ENCODE measurements at places on chromosomes 7 and 10.

DNA sequence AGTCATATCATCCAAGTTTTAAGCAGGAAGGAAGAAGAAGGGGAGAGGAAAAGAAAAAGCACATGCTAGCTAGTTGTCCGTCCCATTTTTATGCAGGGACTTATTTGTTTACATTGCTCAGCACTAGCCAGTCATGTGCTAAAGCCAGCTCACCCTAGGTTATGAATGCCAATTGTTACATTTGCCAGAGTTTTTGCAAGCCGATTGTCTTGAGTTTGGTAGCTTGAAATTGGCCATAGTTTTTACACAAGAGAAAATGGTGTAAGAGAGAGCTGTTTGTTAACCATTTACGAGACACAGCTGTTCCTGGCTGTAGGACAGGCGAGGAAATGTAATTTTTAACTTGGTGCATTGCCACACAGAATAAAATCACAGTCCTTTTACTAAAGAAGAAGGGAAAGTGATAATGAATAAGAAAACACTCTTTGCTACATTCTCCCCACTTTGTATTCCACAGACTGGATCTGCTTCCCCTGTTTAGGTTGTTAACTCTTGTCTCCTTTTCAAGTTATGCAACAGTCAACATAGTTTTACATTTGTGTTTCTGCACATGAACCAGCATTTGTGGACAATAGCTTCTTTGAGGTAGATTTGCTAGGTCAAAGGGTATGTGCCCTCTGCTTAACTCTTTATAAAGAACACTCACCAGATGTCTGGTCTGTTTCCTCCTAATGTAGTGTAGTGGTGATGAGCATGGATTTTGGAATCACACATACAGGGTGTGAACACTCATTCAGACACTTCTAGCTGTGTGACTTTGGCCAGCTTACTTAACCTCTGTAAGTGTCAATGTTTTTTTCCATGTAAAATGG is 357.2 kb downstream of the LRMDA start:
- no peak for DNase-seq

- DNase-seq, result peak; percentile 85
Observed at GRCh38 chr10:43251419-43252165, 15.3 kb downstream of the RASGEF1A start.

DNA sequence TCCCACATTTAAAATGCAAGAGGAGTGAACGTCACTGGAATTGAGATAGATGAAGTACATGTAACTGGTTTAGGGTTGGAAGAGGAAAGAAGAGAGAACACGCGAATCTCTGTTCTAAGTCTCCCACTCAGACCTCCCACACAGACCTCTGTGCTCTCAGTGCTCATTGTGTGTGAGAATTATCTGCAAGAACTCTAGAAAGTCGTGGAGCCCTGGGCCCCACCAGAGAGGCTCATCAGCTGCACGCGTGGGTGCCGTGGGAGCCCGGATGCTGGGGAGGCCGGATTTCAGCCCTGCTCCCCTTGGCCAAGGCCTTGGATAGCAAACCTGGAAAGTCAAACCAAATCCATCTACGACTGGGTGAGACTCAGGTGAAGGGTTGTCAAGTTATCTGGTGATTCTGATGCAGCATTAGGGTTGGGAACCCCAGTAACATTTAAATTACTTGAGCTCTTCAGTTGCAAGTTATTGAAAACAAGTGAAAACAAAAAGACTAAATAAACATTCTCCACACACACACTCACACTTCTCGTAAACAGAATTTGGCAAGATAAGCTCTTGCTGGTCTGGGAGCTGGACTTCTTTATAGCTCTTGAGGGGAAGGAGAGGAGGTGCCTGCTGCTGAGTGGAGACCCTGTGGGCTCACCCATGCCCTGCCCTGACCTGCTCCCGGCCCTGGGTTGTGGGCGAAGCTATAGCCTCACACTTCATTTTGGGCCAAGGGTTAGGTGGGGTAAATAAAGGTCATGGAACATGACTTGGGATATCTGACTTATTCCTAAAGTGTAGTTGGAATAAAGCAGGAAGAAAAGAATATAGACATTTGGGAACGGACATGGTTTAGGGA is 250.3 kb downstream of the ADARB2 start:
- DNase-seq, result no peak

DNA sequence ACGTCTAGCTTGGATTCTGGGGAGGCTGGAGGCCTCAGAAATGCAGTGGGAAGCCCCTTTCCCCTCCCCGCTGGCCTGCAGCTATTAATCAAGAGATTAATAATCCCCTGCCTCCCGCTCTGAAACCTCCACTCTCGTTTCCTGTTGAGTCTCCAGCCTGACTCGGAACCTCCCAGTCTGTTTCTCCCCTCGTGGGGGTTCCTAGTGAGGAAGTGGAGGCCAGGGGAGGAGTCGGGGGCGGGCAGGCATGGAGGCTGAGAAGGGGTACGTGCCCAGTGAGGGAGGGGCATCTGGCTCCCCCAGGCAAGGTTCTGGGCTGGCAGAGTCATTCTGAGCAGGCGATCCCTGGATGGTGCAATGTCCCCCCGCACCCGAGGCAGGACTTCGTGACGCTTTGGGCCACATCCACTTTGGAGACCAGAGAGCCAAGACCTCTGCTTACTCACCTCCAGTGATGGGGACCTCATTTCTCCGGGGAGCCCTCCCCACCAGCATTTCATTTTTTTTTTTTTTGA is 73.6 kb downstream of the COL26A1 start:
- no peak for DNase-seq

DNA sequence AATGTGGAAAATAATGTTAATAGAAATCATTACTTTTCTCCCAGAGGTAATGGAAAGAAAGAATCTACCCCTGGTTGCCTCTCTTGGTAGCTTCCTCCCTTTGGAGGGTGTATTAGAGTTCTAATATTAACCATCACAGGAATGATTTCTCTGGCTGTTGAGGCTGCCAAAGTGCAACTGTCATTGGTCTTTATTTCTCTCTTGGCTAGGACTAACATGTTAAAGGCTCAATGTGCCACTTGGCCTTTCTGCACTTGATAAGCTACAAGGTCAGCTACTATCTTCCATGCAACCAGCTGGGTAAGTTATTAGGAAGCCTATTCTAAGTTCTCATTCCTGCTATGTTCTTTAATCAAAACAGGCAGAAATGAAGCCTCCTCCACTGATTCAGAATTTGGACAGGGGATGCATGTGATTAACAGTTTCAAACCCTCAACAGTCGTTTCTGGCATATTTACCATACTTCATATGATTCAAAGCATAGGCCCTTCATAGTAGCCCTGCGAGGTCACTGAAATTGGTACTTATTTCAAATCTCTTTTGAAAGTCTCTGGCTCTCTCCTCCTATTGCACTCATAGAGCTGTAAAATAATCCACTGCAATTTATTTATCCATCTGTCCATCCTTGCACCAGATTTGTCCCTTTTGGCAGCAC is 645.0 kb downstream of the SORCS1 start:
- no peak for DNase-seq

DNA sequence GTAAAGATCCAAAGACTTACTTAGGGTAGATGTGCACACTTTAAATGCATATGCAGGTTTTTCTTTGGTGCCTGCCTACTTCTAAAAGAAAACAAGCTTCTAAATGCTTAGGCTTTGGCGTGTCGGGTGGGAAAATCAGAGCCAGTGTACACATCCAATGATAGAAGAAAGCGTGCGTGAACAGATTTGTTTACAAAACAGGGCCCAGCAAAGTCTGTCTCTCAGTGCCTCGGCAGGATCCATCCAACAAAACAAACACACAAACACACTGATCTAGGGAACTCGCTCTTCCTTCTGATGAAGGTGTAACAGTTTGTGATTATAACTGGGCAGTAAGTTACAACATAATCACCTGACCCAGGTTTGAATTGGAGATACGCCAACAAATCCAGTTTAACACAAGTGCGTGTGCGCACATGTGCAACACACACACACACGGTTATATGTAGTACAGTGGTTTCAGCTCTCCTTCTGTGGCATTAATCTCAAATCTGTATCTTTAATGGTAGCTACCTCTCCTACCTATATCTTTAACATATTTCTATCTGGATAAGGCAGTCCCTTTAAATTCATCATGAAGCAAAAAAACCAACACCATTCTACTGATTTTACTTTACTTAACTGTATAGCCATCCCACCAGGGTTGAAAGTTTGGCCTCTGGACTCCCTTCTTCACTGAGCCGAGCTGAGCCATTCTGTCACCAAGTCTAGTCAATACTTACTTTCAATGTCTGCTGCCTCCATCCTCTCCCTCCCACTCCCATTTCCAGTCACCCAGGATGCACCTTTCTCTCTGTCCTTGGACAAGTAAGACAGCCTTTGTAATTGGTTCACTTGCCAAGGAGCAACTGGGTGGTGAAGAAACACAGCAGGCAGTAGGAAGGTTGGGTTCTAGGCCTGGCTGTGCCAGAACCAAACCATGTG is 184.4 kb upstream of the KLF14 start:
- no peak for DNase-seq

GRCh38 chr10:117284716-117285494 is 44.0 kb downstream of the SLC18A2 start:
- no peak for DNase-seq

DNA sequence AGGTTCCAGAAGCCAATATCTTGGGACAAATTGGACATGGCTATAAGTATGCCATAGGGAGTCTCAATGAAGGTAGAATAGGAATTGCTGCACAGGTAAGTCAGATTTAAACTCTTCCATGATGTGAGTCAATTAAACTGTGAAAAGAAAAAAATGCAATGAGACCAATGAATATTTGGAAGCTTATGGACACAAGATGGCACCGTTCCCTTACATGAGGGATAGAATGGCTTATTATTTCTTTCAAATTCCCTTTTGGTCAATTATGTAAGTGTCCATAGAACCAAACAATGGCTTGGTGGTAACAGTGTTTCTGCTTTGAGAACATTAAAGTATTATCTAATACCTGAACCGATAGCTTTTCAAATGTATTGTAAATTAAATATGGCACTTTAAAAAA is 35.6 kb downstream of the ACADSB start:
- DNase-seq, result no peak

DNA sequence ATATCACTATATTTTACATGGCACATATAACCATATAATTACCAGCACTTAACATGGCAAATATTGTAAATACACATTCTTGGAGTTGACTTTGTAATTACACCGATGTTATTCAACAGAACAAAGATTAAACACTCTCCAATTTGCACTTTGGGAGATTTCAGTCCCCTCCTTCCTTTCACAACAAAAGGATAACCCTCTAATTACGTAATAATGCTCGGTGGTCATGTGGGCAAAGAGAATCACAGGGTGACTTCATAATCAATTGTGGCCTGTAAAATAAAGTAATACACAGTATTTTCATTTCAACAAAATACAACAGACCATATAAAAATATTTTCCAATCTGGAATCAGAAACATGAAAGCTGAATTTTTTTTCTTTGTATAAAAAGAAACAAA is 73.2 kb downstream of the RHOBTB1 start:
- DNase-seq, result no peak

DNA sequence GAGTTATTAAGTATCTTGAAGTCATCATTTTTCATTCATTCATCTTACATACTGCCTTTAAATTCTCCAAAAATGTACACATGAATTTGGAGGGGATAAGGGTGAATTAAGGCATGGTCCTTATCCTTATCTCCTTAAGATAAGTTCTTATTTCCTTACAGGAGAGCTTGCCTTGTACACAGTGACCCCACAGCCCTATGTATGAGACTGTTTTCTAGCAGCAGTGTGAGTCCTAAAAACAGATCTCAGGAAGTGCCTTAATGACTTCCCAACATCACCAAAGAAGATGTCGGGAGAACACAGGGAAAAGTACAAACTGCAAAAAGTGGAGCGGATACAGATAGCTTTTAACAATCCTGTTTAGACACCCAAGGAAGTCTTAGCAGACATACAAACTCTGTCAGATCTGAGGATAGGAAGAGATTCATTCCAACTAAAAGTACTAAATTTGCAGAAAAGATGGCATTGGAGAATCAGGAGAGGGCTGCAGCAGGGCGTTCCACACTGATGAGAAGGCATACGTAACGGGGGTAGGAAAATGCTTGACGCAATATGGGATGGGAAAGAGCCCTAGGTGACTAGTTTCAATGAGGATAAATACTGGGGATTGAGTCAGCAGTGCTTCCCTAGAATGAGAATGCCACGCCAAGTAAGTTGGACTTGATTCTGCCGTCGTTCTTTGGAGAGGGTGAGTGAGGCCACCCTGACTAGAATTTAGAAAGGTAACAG is 570.2 kb downstream of the PARD3 start:
- DNase-seq, result no peak

DNA sequence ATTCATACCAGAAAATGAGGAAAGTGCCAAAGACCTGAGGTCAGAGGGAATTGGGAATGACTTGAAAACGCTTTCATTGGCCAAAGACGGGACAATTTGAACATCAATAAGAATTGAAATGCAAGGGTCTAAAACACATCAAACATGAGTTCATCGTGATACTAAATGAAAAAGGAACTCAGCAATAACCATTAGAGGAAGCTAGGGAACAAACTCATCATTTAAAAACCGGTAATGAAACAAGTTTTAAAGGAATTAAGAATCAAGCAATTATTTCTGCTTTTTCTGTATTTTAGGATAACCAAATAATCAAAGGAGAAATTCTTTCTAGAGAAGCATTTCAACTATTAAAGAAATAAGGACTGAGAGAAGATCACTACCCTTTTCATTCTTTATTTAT is 303.1 kb downstream of the ARHGAP12 start:
- DNase-seq, result no peak

DNA sequence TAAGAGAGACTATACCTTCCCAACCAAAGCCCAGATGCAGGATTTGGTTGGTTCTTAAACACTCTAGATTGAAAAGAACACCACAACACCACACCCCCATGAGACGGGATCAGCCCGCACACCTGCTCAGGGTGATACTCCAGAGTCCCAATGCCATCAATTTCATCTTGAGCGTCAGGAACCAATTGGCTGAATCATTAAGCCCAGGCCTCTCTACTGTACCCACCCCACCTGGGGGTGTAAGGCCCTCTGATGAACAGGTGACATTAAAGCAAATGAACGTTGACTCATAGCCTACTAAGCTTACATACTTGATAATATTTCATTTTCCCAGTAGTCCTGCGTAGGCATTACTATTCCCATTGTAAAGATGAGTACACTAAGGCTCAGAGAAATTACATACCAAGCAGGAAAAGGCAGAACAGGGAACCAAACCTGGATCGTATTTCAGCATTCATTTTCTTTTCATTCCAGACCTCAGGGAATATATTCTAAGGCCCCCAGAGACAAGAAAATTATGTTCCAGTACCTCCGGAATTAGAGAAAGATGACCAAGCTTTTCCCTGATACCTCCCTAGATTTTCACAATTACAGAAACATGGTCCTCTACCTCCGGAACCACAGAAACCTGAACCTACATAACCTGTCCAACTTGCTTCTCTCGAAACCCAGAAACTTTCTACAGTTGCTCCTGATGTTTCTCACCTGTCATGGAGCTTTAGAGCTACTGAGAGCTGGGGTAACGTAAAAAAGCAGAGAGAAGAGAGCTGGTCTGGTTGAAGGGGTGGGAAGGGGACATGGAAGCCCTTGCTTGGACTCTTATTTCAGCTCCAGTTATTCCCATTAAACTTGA is 43.1 kb upstream of the KDM7A start:
- no peak for DNase-seq

GRCh38 chr7:21566094-21566493 is 23.3 kb downstream of the DNAH11 start:
- DNase-seq, result no peak

All from chondrocyte (in vitro differentiated cells).